ENCODE measurements at places on chromosomes 3 and 15.

- no peak for DNase-seq
These were observed 191.7 kb upstream of the GADL1 start for GRCh38 chr3:31086148-31086547.

- DNase-seq: no peak
These were observed at the start of gene LYSMD2 for GRCh38 chr15:51737522-51738305. TSS of gene LYSMD2 (minus strand) at chr15:51737655. CDS start at chr15:51737622, 33 bp downstream.

DNA sequence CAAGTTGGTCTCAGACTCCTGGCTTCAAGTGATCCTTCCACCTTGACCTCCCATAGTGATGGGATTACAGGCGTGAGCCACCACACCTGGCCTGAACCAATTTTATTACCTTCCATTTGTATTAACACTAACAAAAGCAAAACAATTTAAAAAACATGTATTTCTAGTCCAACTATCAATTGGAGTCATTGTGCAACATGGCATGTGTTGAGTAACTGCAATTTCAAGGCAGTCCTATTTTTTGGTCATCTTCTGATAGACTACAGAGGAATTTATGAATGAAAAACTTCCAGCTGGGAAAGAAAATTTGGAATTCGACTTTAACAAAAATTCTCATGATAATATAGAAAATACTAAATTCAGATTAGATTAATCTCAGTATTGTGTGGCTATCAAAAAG, 16.8 kb downstream of the SPTSSB start:
- no peak for DNase-seq

DNA sequence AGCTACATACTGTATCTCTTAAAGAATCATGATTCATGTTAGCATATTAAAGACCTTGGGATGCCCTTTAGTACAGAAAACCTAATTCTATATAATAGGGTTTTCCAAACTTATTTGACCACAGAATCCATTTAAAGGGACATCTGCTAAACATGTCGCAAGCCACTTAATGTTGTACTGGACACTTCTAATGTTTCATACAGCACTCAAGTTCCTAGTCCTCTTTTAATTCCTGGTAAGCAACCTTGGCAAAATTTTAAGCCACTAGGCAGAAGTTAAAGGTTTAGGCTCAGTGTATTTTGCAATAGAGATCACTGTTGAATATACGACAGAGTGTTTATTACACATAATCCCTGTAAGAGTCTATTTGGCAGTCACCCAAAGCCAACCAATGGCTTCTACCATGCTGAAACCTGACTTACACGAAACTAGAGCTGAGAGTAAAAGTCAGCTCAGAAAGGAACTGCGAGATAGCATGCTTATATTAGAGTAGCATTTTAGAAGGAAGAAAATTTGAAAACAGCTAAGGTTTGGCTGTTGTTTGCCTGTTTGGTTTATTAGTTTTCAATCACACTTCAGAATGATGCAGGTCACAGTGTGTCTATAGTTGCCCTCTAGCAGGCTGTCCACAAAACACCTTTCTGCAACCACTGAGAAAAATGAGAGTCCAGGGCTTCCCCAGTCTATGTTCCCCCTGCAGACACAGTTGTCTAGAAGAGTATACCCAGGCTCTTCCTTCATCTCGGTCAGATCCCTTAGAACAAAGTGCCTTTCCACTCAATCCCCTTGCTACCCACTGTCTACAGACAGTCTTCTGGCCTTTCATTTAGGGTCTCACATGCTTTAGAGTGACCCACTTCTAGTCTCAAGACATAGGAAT, 104.4 kb downstream of the FMN1 start:
- no peak for DNase-seq

- DNase-seq: no peak
These were observed 9.4 kb upstream of the BUB1B start for GRCh38 chr15:40151499-40151898.

- no peak for DNase-seq
These were observed 230.9 kb upstream of the RORA start for GRCh38 chr15:61459785-61460707.

DNA sequence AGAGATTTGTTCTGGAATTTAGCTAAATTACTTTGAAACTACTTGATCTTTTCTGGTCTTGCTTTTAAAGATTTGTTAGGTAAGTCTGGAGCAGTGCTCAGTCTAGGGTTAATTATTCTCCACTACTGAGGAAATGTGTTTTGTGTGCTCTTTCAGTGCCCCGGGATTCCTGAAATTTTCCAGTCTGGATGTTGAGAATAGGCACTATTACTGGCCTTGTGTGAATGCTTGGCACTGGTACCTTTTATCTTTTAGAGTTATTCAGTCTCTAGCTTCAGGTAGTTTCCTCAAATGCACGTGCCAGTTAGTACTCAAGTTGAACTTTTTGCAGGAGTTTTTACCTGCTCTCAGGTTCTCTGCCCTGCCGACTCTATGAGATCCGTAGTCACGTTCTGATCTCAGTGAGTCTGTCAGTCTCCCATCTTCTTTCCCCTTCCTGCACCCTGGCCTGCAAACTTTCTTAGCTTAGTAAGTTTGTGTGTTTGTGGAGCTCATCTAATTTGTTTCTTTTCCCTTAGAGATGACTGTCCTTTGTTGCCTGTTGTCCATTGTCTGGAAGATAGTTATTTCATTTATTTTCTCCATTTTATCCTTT, 39.5 kb downstream of the TCF12 start:
- no peak for DNase-seq

GRCh38 chr15:93706495-93707292, 524.7 kb upstream of the MCTP2 start:
- no peak for DNase-seq

GRCh38 chr3:27521872-27522265, 37.7 kb upstream of the SLC4A7 start:
- DNase-seq: no peak

DNA sequence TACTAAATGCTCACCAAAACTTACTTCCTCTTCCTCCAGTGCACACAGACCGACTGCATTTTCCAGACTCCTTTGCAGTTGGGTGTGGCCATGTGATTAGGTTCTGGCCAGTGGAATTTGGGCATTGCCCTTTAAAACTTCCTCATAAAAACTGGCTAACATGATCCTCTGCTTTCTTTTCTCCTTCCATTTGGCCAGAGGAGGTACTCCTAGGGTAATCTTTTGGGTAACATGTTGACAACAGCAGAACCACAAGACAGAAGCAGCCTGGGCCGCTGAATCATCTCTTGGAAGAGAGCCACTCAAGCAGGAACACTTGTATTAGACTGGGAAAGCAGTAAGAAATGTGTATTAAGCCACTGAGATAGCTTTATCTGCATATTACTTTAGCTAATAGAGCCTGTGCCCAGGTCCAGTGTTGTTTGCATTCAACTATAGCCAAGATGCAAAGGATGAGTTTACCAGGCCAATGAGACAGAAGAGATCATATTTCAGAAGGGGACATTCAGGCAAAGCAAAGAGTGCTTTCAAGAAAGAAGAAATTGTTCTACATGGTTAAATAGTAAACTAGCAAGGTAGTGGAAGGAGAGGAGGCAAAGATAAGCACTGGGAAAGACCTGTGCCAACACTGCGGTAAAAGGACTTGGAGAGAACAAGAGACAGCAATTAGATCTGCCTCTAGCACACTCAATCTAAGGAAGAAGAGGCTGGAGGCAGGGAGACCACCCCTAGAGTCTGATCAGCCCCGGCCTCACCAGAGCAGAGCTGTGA, 79.8 kb downstream of the PLCH1 start:
- peak; percentile 0 for DNase-seq

DNA sequence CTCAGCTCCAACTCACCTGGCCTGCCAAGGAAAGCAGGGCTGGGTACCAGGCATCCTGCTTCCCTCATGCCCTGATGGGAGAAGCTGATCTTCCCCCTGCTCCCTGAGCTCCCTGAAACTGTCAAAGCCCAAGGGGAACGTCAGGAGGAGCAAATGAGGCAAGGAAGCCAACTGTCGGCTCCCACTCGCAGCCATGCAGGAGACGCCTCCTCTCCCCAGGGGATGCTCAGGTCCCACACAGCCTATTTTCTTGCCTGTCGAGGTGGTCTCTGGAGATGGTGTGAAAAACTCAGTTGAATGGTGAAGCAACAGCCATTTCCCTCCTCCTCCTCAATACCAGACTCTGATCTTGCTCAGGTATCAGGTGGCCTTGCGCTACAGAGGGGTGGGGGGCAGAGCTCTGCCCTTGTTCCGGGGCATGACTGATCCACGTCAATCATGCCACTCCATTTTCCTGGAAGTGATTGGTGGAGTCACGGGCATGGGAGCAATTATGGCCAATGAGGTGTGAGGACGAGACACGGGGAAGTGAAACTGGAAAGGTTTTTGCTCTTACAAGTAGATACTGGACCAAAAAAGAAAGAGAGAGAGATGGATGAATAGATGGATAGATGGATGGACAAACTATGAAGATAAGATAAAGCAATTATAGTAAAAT, 58.2 kb downstream of the SLC6A1 start:
- no peak for DNase-seq

DNA sequence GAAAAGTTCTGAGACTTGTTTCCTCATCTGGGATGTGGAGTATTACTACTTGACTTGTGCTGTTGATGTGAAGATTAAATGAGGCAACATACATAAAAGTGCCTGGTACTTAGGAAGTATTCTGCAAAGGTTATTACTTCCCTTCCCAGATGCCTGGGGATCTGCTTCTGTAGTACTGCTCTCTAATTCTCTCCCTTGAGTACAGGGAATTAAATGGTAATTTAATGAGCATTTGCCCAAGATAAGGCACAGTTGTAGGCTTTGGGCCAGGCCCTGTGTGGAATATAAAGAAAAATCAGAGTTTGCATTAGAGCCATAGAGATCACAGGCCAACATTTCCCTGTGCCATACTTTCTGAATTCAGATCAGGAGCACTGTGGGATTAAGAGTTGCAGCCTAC, 84.4 kb downstream of the LARS2 start:
- no peak for DNase-seq

DNA sequence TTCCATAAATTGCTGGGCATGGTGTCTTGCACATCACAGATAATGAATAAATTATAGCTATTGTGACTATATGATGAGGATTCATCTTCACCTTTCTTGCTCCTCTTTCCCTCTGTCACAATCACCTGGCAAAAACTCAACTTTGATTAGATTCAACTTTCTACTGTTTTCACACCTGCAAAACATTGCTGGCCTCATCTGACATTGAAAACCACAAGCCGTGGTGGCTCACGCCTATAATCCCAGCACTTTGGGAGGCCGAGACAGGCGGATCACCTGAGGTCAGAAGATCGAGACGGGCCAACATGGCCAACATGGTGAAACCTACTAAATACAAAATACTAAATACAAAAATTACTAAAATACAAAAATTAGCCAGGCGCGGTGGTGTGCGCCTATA, 12.7 kb upstream of the PEX5L start:
- DNase-seq: no peak

GRCh38 chr3:194235160-194235559, 99.2 kb downstream of the HES1 start:
- no peak for DNase-seq

- DNase-seq: no peak
These were observed 74.6 kb upstream of the ARL6 start for GRCh38 chr3:97689962-97690361.

DNA sequence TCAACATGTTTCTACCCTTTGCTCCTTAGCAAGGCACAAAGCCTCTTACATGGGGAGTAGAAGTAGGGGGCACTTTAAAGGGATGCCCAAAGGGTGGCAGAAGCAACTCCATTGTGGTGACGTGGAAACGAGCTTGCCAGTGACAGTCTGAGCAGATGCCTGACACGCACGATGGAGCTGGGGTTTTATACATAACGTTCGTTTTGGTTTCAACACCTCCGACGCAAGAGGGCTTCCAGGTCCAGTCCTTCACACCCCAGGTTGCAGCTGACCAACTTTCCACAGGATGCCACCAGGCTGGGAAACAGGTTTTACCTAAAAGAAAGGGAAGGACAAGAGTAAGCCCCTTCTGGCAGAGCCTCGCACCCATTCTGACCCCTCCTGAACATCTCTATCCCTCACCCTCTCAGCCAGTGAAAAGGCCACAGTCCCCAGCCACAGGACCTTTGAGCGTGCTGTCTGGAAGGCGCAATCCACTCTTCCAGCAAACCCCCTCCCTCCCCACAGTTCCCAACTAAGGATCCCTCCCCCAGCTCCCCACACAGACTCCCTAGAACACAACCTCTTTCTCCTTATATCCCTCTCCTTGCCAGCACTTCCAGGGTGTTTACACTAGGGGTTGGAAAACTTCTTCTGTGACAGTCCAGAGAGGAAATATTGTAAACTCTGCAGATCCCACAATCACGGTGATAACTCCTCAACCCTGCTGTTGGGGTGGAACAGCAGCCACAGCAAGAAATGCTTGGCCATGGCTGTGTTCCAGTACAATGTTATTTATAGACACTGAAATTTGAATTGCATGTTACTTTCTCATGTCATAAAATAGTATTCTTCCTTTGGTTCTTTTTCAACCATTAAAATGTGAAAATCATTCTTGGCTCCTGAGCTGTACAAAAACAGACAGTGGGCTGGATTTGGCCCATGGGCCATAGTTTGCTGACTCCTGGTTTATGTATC, 36.2 kb downstream of the FAM174B start:
- no peak for DNase-seq

GRCh38 chr3:131713416-131714123, 210.8 kb upstream of the MRPL3 start:
- DNase-seq: no peak

DNA sequence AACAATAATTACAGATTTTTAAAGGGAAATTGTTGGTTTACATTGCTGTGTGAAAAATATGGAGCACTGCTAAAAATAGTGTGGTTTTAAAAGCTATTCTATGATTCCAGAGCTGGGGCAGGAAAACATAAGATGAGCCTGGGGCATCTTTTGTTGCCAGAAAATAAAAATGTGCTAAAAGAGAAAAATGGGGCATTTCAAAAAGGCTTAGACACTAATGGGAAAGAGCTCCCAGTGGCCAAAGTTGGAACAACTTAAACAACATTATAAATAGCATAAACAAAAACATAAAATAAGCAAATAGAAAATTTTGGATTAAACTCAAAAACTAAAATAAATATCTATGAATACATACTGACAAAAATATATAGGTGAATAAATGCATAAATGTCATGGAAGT, 478.9 kb downstream of the NLGN1 start:
- no peak for DNase-seq

- DNase-seq: no peak
These were observed 14.7 kb downstream of the MAP2K1 start for GRCh38 chr15:66401130-66402021.

DNA sequence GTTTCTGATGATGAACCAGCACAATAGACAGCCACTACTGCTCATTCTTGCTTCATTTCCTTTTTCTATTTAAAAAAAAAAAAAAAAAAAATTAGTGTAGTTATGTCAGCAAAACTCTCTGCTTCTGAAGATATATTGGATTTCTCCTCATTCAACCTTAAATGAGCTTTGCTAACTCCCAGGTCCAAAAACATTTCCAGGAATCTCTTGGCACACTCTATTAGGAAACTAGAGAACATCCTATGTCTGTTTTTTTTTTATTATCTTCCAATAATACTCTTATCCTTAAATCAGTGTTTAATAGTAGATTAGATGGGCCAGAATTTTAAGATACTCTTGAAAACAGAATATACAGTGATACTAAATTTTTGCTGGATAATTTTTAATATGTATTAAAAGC, 398.0 kb downstream of the NAALADL2 start:
- DNase-seq: no peak

GRCh38 chr3:94076055-94076454, 13.2 kb downstream of the NSUN3 start:
- DNase-seq: no peak

All from esophagus squamous epithelium (tissue), 5 donors.